ENCODE measurements at places on chromosomes 7 and 10.
A peak's percentile ranks its signal among the peaks of the same experiment; 100 is the strongest.

DNA sequence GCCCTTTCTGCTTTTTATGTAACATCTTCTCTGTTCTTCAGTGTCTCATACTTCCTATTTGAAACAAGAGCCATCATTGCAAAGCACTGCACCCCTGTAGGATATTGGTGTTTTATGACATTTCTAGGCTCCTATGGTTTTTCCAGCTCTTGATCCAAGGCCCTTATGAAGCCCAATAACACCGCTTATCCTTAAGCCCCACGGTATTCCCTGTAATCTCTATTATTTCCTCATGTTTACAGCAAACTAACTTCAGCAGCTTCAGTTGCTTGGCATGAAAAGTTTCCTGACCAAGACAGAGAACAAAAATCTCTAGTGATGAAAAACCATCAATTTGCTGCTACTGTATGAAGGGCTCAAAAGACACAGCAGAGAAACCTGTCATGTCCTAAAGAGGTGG is 34.1 kb upstream of the TES start:
- DNase-seq = no peak

- DNase-seq = no peak
Observed at GRCh38 chr10:117499248-117500105, 43.1 kb upstream of the EMX2 start.

DNA sequence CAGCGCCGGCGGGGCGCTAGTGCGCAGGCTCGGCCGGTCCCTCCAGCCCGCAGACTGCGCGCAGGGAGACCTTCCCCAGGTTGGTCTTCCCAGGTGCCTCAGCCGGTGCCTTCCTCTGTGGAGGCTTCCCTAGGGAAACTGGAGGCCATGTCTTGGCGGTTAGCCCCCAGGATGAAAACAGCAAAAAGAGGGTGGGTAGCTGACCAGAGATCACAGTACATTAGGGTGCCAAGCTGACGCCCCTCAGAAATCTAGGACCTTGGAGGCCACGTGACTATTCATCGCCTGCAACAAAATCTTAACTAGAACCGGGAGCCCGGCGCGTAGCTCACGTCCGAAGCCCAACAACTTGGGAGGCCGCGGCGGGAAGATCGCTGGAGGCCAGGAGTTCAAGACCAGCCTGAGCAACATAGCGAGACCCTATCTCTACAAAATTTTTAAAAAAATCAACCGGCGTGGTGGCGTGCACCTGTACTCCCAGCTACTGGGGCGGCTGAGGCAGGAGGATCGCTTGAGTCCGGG is 327 bp upstream of the FIS1 start:
- no peak for DNase-seq

- no peak for DNase-seq
Observed at GRCh38 chr10:106866244-106866845, 298.2 kb downstream of the SORCS1 start.

- no peak for DNase-seq
Observed at GRCh38 chr7:133837224-133837623, 289.9 kb upstream of the LRGUK start.

DNA sequence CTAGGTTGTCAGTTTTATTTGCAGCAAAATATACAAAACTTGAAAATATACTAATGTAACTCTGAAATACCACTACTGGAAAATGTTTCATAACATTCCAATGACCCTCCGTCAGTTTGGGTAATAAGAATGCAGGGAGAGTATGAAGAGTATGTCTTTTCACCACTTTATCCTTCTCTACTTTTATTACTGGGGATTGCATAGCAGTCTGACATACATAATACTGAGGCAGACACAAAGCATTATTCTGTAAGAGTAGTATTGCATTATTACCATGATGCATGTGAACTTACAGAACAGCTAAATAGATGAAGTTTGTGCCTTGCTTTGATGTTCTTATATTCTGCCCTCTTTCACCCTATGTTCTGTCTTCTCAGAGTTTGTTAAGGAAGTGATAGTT is 151.8 kb upstream of the TPK1 start:
- DNase-seq = no peak

DNA sequence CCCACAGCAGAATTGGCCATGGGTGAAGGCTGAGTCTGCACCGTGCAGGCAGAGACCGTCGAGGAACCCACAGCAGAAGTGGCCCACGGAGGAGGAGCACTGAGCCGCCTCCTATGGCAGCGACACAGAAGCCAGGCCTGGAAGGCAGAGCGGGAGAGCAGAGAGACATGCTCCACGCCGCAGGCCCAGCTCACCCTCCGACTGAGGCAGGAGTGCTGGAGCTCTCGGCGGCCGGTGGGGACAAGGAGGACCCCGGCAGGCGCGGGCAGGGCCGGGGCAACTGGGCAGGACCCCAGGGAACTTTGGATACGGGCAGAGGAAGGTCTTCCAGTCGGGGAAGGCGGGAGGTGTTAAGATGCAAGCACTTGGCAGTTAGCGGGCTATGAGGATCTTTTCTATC is 420.4 kb downstream of the DNAJB6 start:
- no peak for DNase-seq

DNA sequence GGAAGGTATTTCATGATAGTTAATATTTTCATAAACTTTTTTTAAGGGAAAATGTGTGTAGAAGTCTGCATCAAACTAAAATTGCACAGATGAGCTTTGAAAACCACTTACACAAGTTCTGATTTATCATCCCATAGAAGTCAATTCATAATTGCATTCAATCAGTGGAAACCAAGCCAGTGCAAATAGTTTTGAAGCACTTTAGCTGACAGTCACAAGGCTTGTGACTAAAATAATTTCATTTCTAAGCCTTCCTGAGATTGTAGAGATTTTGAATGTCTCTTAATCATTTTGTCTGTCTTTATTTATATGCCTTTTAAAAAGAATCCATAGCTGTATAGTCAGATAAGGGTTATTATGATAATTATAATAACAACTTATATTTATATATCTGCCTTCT is 41.4 kb downstream of the EXOC4 start:
- DNase-seq = no peak

DNA sequence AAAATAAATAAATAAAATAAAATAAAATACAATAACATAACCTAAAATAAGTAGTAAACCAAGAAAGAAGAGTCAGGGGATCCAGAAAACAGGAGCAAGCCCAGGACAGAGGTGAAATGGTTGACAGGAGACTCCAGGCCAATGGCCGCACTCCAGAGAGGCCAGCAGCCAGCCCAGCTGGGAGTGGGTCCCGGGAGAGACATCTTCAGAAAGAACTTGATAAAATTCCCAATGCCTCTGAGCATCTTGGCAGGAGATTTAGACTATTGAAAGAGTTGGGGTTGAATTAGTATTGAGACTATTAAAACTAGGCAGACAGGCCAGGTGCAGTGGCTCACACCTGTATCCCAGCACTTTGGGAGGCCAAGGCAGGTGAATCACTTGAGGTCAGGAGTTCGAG is 62.6 kb downstream of the CLIP2 start:
- no peak for DNase-seq

DNA sequence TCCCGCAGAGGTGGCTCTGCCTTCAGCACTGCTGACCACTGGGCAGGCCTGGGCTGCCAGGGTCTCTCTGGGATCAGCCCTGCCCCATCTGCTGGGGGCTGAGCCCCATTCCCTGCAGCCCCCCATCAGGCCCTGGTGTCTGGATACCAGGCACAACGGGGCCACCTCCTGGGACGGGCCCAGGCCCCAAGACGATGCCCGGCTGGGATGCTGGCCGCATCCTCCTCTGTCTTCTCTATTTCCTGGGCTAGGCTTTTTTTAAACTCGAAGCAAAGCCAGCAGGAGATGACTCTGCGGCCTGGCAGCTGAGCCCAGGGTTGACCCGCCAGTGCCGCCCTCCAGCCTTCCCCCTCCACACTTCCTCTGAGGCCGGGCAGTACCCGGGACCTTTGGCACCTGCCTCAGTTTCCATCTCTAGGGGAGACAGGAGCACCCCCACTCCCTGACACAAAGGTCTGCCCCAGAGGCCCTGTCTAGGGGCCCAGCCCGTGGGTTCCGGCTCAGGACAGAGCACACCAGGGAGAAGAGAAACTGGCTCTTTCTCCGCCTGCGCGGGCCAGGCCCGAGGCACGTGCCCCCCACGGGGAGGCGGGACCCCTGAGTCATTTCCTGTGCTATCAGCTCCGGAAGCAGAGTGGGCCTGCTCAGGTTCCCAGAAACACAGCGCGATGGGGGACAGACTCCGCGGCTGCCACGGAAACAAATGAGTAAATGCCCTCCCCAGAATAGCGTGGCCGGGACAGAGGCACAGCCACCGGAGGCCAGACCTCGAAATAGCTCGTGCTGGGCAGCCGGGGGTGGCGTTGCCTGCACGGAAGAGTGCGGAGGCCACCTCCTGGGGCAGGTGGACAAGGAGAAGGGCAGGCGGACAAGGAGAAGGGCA is 84.6 kb upstream of the PDGFA start:
- peak; percentile 85 for DNase-seq

DNA sequence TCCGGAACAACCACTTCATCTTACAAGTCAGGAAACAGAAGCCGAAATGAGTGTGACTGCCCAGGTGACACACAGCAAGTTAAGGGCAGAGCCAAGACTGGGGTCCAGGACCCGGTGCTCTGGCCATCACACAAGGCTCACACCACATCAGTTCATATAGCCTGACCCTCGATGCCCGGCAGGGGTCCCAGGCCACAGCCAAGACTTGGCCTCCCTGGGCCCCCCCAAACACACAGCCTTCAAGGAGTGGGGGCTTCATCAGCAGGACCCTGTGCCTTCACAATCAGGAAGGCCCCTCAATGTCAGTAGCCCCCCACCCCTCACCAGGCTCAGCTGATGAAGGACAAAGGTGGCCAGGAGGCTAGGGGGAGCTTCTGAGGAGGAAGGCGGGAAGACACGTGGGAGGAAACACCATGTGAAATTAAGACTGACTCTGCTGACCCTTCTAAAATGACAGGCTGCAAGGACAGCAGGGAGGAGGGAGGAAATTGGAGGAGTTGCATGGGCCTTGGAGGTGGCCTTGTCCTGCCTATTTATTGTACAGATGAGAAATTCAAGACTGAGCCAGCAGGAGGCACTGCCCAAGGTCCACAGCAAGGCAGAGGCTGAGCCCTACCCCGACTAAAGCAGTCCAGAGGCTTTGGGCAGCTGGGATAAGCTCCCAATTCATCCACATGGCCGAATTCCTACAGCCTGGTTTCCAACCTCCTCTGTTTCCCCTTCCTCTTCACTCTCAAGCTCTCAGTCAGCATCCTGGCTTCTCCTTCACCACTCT is 216.1 kb upstream of the ZMIZ1 start:
- DNase-seq = no peak

GRCh38 chr7:121262969-121263368 is 65.8 kb upstream of the WNT16 start:
- DNase-seq = no peak

All from stimulated activated CD4-positive, alpha-beta T cell treated with anti-CD3 and anti-CD28 coated beads, TNF-alpha, amount 100 ng/mL, for 48 hours (primary cell).